ENCODE measurements at places on chromosomes 2 and 18.
A peak's percentile ranks its signal among the peaks of the same experiment; 100 is the strongest.

DNA sequence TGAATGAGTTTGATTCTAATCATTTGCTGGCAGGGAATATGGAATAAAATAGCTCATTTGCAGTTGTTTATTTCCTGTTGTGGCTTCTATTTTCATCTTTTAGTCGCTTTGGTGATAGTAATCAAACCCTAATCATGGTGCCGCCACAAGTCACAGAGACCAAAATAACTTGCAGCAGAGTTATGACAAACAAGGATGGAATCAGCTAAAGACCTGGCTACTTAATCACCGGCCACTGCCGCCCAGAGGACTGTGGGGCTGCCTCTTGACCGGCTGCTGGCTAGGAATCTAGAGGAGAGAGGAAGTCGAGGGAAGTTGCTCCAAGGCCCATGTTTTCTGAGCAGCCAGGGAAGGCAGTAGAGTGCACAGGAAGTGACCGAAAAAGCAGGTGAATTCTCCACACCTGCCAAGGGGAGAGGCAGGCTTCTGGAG is 5.1 kb upstream of the SMAD7 start:
- DNase-seq, result no peak

DNA sequence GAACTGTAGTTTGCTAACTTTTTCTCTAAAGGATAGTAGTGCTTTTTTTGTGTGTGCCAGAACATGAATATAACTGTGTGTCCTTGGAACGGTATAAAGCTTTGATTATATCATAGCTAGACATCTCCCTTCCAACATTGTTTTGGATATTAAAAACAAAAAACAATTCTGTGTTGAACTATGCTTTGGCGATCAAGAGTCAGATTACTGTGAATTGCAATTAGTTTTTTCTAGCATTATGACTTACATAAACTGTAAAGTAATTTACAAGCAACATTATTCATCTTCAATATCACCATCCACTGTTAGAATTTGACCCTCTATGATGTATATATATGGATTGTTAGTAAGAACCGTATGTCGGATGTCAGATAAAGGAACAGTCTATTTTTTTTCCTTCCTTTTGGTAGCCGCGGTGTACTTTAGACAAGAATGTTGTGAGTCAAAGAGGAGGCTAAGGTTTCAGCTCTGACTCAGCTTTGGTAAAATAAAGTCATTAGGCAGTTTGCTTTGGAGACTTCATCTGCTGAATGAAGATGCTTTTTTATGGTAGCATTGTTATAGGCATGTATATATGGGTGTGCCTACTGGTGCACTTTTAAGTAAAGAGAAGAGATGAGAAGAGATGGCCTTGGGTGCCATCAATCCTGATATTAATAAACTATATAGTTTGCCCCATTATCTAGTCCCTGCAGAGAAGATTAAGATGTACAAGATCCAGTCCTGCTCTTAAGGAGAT is 76.4 kb downstream of the LTBP1 start:
- no peak for DNase-seq

- DNase-seq, result no peak
Measured at GRCh38 chr2:232103140-232103737, 141.7 kb downstream of the DIS3L2 start.

- DNase-seq, result peak; percentile 4
Measured at GRCh38 chr2:195382186-195382585, 274.8 kb upstream of the SLC39A10 start.

- no peak for DNase-seq
Measured at GRCh38 chr18:49094979-49095632, 144.3 kb upstream of the SMAD7 start.

DNA sequence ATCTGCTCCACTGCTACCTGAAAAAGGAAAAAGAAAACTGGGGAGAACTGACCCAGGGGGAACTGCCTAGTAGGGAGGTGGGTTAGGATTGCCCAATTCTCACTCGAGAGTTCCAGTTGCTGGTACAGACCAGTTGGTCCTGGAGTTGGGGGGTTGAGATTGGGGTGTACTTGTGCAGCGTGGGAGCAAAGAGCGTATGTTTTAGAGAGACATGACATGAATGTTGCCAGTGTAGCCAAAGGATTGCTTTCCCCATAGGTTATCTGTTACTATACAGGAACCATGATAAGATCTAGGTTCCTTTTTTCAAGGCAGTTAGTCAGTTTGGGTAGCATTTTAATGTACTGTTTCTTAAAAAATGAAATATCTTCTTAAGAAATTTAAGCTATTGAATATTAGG is 68.6 kb downstream of the APLF start:
- DNase-seq, result no peak

- no peak for DNase-seq
Measured at GRCh38 chr2:202339071-202339870, 36.9 kb upstream of the BMPR2 start.

- no peak for DNase-seq
Measured at GRCh38 chr2:217204358-217204757, 344.5 kb upstream of the TNP1 start.

DNA sequence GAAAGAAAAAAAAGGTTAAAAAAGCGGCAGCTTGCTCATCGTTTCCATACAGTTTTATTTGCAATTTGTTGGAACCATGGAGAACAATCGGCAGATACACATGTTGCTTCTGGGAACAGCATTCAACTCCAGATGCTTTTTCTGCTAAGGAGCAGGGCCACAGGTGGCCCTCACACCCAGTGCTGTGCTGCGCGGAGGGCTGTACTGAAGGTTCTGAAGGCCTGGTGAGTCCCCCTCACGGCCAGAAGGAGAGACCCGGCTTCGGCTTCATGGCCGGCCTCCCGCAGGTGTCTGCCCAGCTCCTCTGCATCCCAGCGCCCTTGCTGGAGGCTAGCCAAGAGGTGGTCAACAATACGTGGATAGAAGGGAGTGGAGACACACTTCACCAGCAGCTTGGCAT is 394.3 kb downstream of the NBAS start:
- DNase-seq, result no peak

GRCh38 chr2:151020411-151020810 is 241.3 kb downstream of the RBM43 start:
- no peak for DNase-seq

DNA sequence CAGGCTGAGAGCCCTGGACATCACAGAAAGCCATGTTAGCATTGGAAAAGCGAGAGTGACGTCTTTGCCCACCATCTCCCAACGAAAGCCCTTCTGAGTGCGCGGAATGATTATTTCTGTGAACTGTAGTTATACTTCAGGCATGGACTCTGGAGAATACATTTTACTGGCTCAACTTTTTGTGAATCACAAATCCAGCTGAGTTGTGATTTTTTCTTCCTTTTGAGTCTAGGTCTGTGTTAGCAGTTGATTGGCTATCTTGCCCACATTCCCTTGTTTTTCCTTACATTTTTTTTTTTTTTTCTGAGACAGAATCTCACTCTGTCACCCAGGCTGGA is 183.1 kb downstream of the INO80D start:
- no peak for DNase-seq

- DNase-seq, result no peak
Measured at GRCh38 chr2:210616074-210616473, 59.7 kb downstream of the CPS1 start.

GRCh38 chr2:104976603-104977120 is 61.2 kb upstream of the MRPS9 start:
- DNase-seq, result peak; percentile 32

GRCh38 chr18:42517896-42518295 is 562.9 kb downstream of the PIK3C3 start:
- no peak for DNase-seq

DNA sequence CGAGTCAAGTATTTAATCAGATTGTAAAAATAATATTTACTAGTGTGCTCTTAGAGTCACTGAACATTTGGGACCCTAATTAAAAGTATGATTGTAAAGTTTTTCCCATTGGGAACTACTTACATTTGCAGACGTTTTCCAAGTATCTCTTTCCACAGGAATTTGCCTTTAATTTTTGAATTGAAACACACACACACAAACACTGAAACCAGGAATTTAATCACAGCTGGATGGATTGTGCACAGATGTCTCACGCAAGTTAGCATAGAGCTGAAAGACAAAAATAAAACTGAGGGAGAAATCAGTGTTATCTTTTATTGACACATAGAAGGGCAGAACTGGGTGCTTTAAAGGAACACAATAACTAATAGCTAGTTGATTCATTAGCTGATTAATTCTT is 230.7 kb downstream of the RND3 start:
- no peak for DNase-seq

GRCh38 chr18:7333025-7333562 is 102.2 kb downstream of the LRRC30 start:
- no peak for DNase-seq

DNA sequence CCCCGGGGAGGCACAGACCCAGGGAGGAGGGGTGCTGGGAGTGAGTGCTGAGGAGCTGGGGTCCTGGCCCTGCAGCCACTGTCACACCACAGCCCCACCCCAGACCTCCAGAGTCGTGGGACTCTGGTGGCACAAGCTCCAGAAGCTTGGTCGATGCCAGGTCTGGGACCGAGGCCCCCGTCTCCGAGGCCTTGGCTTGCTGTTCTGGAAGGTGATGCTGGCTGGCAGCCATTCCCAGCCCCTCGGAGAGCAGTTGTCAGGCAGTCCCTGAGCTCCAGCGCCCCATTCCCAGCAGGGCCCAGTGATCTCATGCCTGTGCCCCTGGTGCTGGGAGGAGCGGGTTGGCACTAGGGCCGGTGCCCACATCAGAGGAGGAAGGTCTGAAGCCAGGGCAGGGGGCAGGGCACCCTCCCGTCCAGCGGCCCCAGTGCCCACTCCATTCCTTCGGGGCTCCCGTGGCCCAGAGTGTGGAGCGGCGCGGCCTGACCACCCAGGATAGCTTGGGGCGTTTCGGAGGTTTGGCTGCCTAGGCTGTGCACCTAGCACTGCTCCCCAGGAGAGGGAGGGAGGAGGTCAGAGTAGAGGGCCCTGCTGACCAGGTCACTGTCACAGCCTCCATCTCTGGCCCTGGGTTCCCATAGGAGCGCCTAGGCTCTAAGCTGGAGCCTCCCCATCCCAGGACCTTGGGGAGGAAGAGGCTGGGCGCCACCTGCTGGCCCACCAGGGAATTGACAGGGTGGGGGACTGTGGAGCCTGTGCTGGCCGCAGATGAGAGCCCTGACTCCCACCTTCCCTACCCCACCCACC is 16.8 kb upstream of the ALPI start:
- DNase-seq, result no peak

- DNase-seq, result no peak
Measured at GRCh38 chr2:17227856-17228255, 290.4 kb downstream of the RAD51AP2 start.

DNA sequence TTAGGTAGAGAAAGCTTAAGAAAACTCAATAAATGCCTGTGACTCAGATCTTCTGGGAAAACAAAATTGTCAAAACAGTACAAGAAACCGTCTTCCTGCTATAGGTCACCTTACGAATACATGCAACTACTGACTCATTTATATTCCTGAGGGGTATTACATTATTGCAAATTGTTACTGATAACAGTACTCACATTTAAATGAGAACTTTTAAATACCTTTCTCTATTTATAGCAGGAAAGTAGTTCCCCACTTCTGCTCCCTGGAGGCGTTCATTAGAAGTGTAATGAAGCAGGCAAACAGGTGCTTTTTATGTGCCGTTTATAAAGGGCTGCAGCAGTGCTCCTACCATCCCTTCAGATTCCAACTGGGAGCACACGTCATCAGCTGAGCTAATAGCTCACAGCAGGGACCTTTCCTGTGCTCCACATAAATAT is 65.1 kb upstream of the RPRM start:
- no peak for DNase-seq

DNA sequence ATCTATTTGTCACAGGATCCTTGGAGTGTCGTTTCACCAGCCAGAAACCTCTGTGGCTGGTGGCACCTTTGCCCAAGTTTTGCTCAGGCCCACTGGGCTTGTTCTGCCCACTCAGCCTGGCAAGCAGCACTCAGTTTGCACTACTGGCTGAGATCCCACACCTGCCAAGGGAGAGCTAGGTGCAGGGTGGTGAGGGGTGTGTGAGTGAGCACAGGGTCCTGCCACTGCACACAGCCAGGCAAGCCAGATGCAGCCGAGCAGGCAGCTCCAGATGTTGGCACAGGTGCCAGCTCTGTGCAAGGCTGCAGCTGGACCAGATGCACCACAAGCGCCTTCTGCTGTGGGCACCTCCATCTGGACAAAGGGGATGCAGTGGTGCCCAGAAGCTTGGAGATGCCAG is 281.7 kb upstream of the UBE2E3 start:
- DNase-seq, result no peak

GRCh38 chr2:110794951-110795350 is 62.6 kb downstream of the ACOXL start:
- DNase-seq, result no peak

- DNase-seq, result no peak
Measured at GRCh38 chr2:152480821-152481399, 145.9 kb downstream of the FMNL2 start.

DNA sequence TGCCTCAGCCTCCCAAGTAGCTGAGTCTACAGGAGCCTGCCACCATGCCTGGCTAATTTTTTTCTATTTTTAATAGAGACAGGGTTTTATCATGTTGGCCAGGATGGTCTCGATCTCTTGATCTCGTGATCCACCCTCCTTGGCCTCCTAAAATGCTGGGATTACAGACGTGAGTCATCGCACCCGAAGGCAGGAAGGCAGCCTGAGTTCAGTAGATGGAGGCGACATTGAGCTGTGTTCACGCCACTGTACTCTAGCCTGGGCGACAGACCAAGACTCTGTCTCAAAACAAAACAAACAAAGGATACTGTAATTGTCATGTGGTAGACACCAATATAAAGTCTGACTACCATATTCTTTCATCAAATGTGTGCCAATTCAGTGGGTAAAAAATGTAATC is 500.9 kb upstream of the DSEL start:
- no peak for DNase-seq

GRCh38 chr2:168740360-168740759 is 62.1 kb upstream of the NOSTRIN start:
- DNase-seq, result no peak

GRCh38 chr2:214934006-214934405 is 124.5 kb upstream of the BARD1 start:
- DNase-seq, result no peak

DNA sequence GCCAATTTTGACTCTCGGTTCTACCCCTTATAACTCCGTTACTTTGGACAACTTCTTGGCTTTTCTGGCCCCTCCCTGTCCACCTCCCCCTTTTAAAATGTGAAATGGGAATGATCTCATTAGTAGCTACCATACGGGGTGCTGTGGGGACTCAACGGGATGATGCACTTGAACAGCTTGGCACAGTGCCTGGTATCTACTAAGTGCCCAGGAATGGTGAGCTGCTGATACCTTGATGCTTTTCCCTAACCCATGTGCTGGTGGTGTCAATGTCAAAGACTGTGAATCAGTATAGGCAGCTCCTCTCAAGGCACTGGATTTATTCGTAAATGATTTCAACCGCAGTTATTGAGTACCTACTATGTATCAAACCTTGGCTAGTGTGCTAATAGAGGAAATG is 204.2 kb downstream of the LOXHD1 start:
- DNase-seq, result no peak

Data from activated naive CD8-positive, alpha-beta T cell treated with anti-CD3 and anti-CD28 coated beads for 36 hours (primary cell).